ENCODE measurements at places on chromosomes 6 and 20.

DNA sequence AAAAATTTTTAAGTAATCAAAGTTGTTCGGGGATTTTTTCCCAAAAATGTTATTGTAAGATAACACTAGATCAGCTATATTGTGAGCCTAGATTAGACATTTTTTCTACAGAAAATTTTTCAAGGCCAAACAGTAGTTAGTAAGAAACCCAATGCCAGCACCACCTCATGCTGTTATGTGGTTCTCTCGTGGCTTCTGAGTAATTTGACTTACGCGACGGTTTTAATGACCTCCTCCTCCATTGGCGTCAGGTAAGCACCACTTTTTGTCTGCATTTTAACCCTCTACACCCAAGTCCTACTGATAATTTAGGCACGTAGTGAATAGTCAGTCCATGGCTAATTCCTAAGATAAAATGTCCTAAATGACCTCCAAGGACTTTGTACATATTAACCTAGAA is 9.7 kb downstream of the RPS6KA2 start:
- DNase-seq, result no peak

DNA sequence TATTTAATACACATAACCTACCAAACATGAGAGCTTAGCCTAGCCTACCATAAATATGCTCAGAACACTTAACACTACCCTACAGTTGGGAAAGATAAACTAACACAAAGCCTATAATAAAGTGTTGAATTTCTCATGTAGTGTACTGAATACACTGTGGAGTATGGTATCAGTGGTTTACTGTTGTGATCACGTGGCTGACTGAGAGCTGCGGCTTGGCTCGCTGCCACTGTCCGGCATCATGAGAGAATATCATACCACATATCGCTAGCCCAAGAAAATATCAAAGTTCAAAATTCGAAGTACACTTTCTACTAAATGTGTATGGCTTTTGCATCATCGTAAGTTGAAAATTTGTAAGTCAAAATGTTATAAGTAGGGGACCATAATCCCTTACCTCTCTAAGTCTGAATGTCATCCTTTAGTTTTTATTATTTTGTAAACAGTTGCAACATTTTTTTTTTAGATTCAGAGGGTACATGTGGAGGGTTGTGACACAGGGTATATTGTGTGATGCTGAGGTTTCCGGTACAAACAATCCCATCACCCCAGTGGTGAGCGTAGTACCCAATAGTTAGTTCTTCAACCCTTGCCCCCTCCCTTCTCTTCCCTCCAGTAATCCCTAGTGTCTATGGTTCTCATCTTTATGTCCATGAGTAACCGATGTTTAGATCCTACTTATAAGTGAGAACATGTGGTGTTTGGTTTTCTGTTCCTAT is 14.6 kb upstream of the TAAR1 start:
- DNase-seq, result no peak

DNA sequence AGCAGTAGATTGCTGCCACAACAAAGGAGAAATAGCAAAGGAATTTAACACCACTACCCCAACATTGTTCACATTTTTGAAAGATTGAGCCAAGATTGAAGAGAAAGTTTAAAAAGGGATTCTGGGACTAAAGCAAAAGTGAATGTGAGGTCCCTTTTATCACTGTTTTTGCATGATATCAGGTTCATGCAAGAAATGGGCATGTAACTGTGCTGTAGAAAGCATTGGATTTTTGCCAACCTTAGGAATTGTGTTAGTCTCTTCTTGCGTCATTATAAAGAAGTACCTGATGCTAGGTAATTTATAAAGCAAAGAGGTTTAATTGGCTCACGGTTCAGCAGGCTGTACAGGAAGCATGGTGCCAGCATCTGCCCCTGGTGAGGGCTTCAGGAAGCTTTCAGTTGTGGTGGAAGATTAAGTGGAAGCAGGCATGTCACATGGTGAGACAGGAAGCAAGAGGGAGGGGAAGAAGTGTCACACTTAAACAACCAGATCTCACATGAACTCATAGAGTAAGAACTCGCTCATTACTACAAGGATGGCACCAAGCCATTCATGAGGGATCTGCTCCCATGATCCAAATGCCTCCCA is 4.6 kb upstream of the GJB7 start:
- no peak for DNase-seq

DNA sequence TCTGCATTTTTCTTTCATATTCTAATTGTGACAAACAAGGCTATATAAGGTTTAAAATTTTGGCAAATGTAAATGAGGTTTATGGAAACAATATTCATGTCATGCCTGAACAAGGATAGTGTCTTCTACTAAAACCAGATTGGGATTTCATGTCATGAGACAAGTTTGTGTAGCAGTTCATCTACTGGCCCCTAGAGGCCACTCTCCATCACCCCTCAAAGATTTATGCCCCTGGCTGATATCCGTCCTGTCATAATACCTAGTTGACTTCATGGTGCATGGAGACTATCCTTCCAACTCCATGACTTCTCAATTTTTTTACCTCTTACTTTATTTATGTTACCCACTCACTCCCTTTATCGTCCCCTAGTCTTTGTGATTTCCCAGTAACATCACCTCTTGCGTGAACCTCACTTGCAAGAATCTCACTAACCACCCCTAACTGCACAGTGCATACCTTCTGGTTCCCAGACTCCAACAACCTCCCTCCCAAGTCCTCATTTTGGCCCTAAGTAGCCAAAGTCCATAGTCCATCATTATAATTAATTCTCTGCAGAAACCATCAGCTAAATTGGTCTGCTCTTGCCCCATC is 179.8 kb downstream of the TASP1 start:
- DNase-seq, result no peak

DNA sequence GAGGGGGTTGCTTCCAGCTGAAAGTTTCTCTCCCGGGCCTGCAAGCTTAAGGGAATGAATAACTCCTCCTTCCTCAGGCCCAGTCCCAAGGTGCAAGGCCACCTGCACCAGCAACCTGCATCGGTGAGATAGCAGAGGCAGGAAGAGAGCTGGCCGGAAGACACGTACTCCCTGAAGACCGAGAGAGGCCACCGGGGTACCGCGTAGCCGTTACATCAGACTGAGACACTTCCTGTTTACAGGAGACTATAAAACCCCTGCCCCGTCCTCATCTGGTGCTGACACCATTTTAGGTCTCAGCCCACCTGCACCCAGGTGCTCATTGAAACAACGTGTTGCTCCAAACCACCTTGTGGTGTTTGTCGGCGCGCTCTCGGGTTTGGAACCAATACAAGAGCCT is 60.5 kb upstream of the PRND start:
- no peak for DNase-seq

DNA sequence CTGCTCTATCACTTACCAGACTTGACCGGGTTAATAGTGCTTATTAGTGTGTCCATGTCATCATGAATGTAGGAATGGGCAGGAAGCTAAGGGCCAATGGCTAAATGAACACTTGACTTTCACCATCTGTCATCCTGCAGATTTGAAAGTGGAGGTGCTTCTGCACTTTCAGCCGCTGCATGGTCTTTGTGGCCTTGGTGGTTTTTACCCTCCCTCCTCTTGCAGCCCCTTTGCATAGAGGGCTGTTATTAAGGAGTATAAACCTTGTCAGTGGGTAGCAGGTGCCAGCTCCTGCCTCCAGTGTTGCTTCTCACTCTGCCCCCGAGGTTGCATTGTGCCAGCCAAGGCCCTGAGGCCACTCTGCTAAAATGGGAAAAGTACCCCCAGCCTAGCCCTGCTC is 122.2 kb upstream of the TNFAIP3 start:
- no peak for DNase-seq

DNA sequence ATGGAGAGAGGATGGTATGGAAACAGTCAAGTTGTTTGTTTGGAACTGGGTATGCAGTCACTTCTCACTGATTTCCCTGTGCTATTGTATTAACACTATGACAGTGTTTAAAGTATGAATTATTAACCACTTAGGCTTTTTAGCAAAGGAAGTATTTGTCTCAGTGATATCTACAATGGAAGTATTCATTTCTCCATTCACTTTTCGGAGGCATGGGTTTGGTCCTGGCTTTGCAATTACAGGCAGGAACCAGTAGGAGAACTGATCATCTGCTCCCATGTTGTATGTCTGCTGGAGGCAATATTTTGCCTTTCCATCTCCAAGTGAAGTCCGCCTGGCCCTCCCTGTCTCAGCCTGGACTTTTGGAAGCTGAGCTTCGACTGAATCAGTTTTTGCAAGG is 30.6 kb upstream of the EXOC2 start:
- no peak for DNase-seq

DNA sequence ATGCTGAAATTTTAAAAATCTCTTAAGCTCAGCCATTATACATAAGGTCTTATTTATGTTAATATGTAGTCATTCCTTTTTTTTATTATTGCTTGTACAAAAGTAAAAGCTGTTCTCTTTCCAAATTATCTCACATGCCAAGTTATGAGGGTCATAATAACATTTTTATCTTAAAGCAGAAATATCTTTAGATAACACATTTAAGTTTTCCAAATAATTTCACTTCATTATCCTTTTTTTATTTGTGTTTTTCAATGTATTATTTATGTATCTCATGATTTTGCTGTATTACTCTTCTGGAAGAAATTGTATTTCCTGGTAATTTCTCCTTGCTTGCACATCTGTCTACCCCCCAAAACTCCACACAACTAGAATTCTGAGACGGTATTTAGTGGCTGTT is 461.1 kb upstream of the SOX4 start:
- no peak for DNase-seq

GRCh38 chr6:2798586-2799134 is 33.5 kb downstream of the WRNIP1 start:
- no peak for DNase-seq

- no peak for DNase-seq
Observed at GRCh38 chr20:4297127-4297826, 281.9 kb upstream of the RNF24 start.

GRCh38 chr6:148969603-148970061 is 222.8 kb downstream of the UST start:
- DNase-seq, result no peak

- DNase-seq, result no peak
Observed at GRCh38 chr6:63389191-63389844, 69.5 kb upstream of the LGSN start.

DNA sequence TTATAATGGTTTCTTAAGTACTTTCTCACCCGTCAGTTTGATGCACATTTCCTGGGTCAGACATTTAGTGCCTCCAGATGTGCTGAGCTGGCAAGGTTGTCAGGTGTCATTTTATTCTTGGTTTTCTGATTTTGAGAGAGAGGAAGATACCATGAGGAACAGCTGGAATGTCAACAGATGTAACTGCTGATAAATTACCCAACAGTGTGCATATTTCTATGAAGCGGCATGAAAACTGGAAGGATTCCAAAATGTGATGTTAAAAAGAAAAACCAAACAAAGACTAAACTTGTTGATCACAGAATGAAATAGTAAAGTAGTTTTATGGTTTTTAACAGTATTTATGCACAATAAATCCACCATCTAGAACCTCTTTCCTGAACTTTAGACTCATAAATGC is 447.3 kb downstream of the HDGFL1 start:
- DNase-seq, result no peak

GRCh38 chr20:45781391-45781931 is 10.2 kb downstream of the WFDC3 start:
- no peak for DNase-seq

- no peak for DNase-seq
Observed at GRCh38 chr20:57870597-57871236, 160.9 kb upstream of the PMEPA1 start.

DNA sequence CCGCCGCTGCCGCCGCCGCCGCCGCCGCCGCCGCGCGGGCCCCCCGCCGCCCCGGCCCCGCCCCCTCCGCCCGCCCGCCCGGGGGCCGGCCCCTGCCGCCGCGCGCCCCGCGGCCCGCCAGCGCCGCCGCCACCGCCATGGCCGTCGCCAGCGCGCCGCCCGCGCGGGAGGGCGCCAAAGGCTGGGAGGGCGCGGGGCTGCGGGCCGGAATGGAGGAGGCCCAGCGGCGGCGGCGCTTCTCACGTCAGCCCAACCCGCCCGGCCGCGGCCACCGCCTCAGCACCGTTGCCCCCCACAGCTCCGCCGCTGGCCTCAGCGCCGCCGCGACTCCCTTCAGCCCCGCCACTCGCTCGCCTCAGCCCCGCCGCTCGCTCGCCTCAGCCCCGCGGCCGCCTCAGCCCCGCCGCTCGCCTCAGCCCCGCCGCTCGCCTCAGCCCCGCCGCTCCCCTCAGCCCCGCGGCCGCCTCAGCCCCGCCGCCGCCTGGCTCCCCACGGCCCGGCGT is 258 bp downstream of the PHF10 start:
- DNase-seq, result no peak

DNA sequence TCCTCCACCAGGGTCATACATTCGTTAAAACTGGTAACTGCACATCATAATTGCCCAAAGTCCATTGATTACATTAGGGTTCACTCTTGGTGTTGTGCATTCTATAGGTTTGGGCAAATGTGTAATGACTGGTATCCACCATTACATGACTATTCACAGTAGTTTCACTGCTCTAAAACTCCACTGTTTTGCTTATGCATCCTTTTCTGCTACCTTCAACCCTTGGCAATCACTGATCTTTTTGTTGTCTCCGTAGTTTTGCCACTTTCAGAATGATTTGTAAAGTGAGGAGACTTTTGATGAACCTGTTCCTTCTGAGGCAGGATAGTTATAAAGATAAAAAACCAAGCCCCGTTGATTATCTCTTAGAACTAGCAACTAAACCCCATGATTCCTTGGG is 187.3 kb upstream of the MCHR2 start:
- DNase-seq, result no peak

- DNase-seq, result no peak
Observed at GRCh38 chr6:105561486-105561885, 158.6 kb upstream of the PREP start.

DNA sequence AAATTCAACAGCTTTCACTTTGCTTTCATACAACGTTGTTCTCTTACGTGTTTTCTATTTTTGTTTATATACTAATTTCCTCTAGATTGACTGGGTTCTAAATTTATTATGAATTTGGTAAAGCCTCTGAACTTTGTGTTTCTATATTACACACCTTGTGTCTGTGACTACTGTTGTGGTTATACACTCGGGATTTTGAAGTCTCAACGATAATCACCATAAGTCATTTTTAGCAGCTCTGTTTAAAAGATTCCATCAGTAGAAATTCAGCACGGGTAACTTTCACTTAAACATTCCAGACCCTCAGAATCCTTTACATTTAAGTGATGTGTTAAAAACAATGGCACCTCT is 31.8 kb upstream of the HBS1L start:
- no peak for DNase-seq

GRCh38 chr6:168050225-168050880 is 28.7 kb downstream of the FRMD1 start:
- no peak for DNase-seq

GRCh38 chr6:137430954-137431353 is 63.2 kb downstream of the OLIG3 start:
- no peak for DNase-seq

- no peak for DNase-seq
Observed at GRCh38 chr6:158999154-158999665, 792 bp downstream of the RSPH3 start.

DNA sequence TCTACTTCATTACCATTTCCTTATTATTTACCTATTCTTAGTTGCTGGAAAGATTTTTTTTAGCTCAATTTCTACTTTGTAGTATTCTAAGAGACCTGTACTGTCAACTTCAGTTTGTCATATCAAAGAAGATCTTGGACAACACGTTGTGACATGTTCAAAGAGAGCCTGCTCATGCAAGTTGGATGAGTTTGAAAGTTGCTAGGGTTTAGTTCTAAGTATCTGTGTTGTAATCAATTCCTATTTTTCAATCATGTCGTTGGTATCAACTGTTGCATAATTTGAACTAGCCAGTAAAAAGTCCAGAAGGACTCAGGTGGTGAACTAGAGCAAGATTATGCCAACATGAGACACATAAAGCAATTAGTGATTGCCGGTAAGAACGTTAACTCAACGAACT is 30.2 kb downstream of the PKIB start:
- DNase-seq, result no peak

All from Caco-2 (cell line).